ENCODE measurements at places on chromosomes 16 and 17. TPM values are rescaled to one million over a fixed set of nuclear protein-coding genes. Genes with fewer than 3 reads are reported as not detected.

Gene ARL16
- 38.8 TPM for total RNA-seq

DNA sequence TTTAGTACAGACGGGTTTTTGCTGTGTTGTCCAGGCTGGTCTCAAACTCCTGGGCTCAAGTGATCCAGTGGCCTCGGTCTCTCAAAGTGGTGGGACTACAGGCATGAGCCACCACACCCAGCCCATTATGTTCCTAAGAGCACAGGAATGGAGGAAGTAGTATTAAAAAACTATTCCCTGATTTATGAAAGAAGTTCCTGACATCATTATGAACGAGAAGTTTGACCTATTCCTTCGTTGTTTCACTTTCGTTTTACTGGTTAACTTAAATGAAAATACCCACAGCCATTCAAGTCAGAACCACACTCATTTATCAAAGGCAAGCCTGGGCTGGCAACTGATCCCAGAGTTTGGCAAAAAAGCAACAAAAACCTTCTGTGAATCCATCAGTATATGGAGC lies 13.5 kb upstream of the CBX4 start:
- no peak for DNase-seq

- no peak for DNase-seq
Observed at GRCh38 chr16:55552621-55553020, 13.9 kb upstream of the CAPNS2 start.

DNA sequence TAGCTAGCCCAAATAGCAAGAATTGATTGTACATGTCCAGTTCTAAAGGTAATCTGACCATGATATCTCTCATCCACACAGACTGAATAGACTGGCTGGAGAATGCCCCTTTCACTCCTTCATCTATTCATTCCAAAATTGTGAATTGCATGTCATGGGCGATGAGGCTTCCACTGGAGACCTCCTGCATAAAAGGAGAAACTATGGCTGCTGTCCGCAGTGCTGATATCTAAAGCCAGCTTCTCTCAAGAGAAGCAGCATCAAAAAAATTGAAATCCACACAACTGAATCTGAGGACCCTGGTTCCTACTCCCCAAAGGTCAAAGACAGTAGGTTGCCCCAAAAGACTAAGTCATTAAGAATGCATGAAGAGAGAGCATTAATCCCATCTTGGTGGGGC lies 7.9 kb upstream of the SCNN1G start:
- no peak for DNase-seq

GRCh38 chr17:11999696-12000095 lies 2.4 kb upstream of the ZNF18 start:
- DNase-seq: no peak

DNA sequence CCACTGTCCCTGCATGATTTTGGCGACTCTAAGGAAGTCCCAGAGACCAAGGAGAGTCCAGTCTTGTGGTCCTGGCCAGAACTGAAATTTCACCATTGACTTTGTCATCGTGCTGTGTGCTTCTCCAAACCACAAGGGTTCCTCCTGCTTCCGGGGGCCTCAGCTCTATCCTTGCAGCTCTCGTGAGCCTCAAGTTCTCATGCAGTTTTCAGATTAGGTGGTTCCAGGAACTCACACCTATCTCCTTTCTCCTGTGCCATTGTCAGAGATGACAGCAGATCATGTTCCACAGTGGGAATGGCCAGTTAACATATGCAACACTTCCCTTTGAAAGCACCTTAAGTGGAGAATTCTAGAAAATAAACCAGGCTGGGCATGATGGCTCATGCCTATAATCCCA lies 97.9 kb upstream of the CRHR1 start:
- DNase-seq: no peak
